WTC11 (cell line): ENCODE measurements at places on chromosomes 5 and 9.

DNA sequence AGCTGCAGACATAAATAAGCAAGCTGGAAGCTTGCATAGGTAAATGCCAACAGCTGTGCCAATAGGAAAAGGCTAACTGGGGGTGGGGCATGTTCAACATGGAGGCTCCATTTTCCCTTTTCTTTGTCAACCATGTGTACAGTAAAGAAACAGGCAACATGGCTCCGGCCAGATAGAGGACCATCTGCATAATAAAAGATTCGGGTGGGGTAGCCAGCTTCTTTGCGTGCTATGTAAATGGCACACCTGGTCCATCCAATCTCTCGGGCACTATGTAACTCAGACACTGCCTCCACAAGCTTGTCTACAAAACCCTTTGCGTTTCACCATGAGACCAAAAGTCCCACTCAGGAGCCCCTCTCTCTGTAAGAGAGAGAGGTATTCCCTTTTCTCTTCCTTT lies 41.7 kb upstream of the DENND4C start:
- H3K27ac ChIP-seq = no peak overlapping the region
- H3K36me3 ChIP-seq = no peaks in the 10 kb centered on the region
- no peak for DNase-seq
- peaks cover 21% of the 10 kb centered on the region for H3K4me1 ChIP-seq
- H3K27me3 ChIP-seq = no peaks in the 10 kb centered on the region
- H3K4me3 ChIP-seq = no peak overlapping the region

- H3K4me1 ChIP-seq = 0 out of 2 replicates have a peak, but pooled peaks cover 4% of the 10 kb centered on the region
- H3K27ac ChIP-seq = no peak overlapping the region
- peaks cover 4% of the 10 kb centered on the region; the same call in 1 of the 2 replicates for H3K36me3 ChIP-seq
- no peak for DNase-seq
These were observed 105.3 kb downstream of the PAX5 start for GRCh38 chr9:36928670-36929349.

DNA sequence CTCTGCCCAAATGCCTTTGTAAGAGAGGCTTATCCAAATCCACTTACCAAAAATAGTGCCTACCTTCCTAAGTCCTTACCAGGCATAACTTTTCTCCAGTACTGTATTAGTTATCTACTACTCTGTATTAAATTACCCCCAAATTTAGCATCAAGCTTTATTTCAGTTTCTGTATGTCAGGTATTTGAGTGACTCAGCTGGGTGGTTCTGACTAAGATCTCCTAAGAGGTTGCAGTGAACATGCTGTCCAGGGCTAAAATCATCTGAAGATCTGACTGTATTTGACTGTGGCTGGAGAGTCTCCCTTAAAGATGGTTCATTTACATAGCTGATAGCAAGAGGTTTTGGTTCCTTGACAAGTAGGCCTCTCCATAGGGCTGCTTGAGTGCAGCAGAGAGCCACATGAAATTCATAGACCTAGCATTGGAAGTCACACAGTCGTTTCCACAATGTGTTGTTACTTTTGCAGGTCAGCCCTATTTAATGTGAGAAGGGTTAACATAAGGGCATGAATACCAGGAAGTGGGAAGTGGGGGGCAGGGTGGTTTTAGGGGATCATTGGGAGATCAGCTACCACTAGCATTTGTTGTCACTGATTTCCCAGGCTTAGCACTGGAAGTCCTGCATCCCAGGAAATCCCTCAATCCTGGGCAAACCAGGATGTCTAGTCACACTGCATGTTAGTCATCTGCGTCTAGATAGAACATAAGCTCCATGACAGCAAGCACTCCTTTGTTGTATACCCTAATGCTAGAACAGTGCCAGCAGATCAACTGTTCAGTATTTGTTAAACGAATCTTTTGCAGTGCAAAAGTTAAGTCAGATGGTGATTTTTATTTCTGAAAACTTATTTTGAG lies 2.0 kb upstream of the ZNF622 start:
- H3K27ac ChIP-seq = no peak overlapping the region; the same call in 1 of the 2 replicates
- H3K27me3 ChIP-seq = no peaks in the 10 kb centered on the region
- peaks cover 13% of the 10 kb centered on the region for H3K36me3 ChIP-seq
- peaks cover 29% of the 10 kb centered on the region for H3K4me1 ChIP-seq
- peak overlapping the region; percentile 97 for H3K4me3 ChIP-seq

- no peak for DNase-seq
- no peak overlapping the region for H3K4me3 ChIP-seq
- no peaks in the 10 kb centered on the region for H3K27me3 ChIP-seq
These were observed 56.8 kb downstream of the DTWD2 start for GRCh38 chr5:118931564-118931963.

DNA sequence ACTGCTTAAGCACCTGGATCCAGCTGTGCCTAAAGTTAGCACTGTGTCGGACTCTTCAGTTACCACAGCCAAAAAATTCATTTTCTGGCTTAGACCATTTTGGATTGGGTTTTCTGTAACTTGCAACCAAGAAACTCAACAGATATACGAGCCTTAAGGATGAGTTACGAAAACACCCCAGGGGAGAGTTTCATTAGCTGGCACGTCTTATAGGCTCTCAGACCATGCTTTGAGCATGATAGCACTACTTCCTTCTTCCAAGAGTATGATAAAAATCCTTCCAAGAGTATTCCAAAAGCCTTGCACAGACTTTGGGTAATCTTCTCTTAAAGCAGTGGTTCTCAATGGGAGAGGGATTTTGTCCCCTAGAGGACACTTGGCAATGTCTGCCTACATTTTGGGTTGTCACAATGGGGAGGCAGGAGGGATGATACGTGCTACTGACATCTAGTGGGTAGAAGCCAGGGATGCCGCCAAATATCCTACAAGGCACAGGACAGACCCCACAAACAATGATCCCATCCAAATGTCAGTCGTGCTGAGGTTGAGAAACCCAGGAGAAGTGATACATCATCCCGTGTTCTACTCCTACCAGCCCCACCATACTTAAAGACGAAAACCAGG lies 64.8 kb downstream of the SMIM23 start:
- no peaks in the 10 kb centered on the region for H3K27me3 ChIP-seq
- no peak overlapping the region for H3K4me3 ChIP-seq
- H3K4me1 ChIP-seq = peaks cover 11% of the 10 kb centered on the region
- H3K36me3 ChIP-seq = no peaks in the 10 kb centered on the region; the same call in 1 of the 2 replicates

DNA sequence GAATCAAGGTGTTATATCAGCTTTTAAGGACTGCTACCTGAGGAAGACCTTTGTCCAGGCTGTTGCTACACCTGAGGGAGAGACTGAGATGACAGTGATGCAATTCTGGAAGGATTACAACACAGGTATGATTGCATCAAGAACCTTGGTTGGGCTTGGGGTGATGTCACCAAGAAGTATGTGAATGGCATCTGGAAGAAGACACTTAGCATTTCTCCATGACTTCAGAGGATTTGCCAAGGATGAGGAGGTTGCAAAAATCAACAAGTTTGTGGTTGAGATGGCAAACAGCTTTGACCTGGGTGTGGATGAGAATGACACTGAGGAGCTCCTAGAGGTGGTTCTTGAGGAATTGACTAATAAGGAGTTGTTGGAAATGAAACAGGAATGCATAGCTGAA lies 67.9 kb upstream of the PANK3 start:
- H3K4me1 ChIP-seq = no peaks in the 10 kb centered on the region
- peaks cover 2% of the 10 kb centered on the region; the same call in 1 of the 2 replicates for H3K27me3 ChIP-seq
- no peak overlapping the region for H3K27ac ChIP-seq
- no peak overlapping the region for H3K4me3 ChIP-seq

DNA sequence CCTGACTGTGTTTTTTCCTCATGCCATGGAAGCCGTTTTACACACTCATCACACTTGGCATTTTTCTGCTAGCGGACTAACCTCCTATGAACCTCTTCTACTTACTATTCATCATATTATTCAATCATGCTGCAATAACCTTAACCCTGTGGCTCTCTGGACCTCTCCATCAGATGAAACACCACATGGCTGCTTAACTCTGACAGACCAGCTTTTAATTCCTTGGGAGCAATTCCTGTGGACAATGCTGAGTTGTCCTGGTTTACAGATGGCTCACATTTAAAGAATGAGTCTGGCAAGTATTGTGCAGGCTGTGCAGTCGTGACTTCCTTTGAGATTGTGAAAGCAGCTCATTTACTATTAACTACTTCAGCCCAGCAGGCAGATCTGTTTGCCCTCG lies 9.0 kb downstream of the OR1J1 start:
- no peak for DNase-seq
- H3K36me3 ChIP-seq = peaks cover 11% of the 10 kb centered on the region
- no peak overlapping the region for H3K27ac ChIP-seq
- no peak overlapping the region for H3K4me3 ChIP-seq
- H3K27me3 ChIP-seq = peaks cover 48% of the 10 kb centered on the region

GRCh38 chr9:80787636-80788035 lies 901.7 kb downstream of the TLE1 start:
- no peak for DNase-seq
- peaks cover 9% of the 10 kb centered on the region for H3K4me1 ChIP-seq
- H3K27ac ChIP-seq = no peak overlapping the region
- no peaks in the 10 kb centered on the region; the same call in 1 of the 2 replicates for H3K36me3 ChIP-seq
- H3K27me3 ChIP-seq = no peaks in the 10 kb centered on the region

- H3K4me1 ChIP-seq = peaks cover 2% of the 10 kb centered on the region
- H3K27me3 ChIP-seq = no peaks in the 10 kb centered on the region
- DNase-seq = no peak
- no peaks in the 10 kb centered on the region for H3K36me3 ChIP-seq
These were observed 6.2 kb upstream of the CEP120 start for GRCh38 chr5:123429221-123429954.

DNA sequence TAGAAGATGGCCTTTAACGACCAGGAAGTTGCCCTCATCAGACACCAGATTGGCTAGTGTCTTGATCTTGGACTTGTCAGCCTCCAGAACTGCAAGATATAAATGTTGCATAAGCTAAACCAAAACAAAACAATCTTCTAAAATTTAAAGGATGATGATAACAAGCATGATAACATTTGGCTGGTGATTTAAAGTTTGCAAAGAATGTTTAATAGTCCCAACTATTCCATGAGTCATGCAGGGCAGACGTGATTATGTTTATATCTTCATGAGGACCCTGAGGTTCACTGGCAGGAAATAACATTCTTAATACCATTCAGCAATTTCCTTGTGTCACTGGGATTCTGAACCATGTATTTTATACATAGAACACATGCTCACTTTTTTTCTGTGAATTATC lies 319.8 kb downstream of the HCN1 start:
- DNase-seq = no peak
- H3K27me3 ChIP-seq = no peaks in the 10 kb centered on the region
- no peak overlapping the region for H3K4me3 ChIP-seq
- no peaks in the 10 kb centered on the region for H3K4me1 ChIP-seq

- no peak for DNase-seq
- no peak overlapping the region for H3K27ac ChIP-seq
These were observed 28.2 kb downstream of the C9orf152 start for GRCh38 chr9:110179734-110180133.

DNA sequence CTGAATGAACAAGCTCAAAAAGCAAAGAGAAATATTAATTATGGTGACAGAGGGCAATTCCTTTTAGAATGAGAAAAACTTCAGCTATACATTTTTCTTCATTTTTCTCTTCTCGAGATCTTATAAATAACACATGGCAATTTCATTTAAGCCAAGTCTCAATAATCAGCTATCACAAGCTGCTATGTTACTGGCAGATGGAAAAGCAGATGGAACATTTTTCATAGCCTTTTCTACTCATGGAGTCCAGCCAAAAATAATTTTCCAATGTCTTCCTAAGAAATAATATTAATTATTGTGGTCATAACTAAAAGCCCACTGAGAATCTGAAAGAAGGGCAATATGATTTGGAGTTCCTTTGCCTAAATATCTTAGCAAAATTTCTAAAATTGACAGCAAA lies 35.6 kb downstream of the SKIC3 start:
- H3K4me3 ChIP-seq = no peak overlapping the region
- no peaks in the 10 kb centered on the region for H3K27me3 ChIP-seq
- no peak for DNase-seq

DNA sequence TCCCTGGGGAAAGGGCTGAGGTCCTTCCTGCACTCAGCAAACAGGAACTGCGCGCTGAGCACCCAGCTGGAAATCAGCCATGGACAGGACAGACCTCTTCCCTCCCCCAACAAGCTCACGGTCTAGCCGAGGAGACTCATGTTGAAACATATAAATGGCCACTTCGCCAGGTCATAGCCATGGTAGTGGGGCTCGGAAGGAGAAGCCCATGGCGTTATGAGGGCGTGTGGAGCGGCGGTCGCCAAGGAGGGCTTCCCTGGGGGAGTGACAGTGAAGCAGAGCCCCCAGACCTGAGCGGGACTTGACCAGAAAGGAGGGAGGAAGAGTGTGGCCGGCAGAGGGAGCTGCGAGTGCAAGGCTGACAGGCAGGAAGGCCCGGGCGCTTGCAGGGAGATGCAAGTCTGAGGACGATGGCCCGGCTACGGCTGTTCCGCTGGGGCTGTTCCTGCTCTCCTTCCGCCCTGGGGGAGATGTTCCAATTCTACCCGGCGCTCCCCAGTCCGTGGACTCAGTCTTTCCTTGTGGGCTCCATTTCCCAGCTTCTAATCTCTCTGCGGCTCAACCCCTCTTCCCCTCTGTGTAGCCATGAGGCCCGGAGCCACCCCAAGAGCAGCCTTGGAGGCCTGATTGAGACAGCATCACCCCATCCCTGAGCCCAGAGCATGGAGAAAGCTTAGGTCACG lies 43.9 kb upstream of the PRRC2B start:
- peak overlapping the region; percentile 62 for H3K4me3 ChIP-seq
- H3K4me1 ChIP-seq = peaks cover 7% of the 10 kb centered on the region
- DNase-seq = peak; percentile 96
- H3K36me3 ChIP-seq = peaks cover 8% of the 10 kb centered on the region
- peaks cover 4% of the 10 kb centered on the region for H3K27me3 ChIP-seq

DNA sequence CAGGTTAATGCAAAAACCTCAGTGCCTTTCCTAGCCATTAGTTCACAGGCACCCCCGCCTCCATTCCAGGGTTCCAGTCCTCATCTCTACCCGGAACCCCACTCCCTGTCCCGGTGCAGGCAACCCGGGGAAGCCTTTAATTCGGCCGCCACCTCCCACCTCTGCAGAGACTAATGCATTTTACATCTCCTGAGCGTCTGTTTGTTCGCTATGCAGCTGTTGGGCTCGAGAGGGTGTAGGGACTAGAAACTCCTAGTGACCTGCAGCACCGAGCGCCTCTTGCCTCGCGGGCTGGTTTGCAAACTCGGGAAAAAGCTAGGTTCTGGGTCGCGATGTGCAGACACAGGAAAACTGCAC lies 3.6 kb downstream of the GDNF start:
- no peak overlapping the region for H3K27ac ChIP-seq
- peak overlapping the region; percentile 82 for H3K4me3 ChIP-seq
- no peak for DNase-seq
- peaks cover 69% of the 10 kb centered on the region for H3K4me1 ChIP-seq

GRCh38 chr5:126884269-126884819 lies 107.4 kb downstream of the LMNB1 start:
- H3K27me3 ChIP-seq = no peaks in the 10 kb centered on the region
- H3K4me3 ChIP-seq = no peak overlapping the region
- DNase-seq = no peak
- no peaks in the 10 kb centered on the region for H3K36me3 ChIP-seq

GRCh38 chr9:83274787-83275186 lies 211.8 kb upstream of the RASEF start:
- H3K4me1 ChIP-seq = no peaks in the 10 kb centered on the region
- peaks cover 10% of the 10 kb centered on the region for H3K36me3 ChIP-seq
- no peaks in the 10 kb centered on the region for H3K27me3 ChIP-seq

- no peaks in the 10 kb centered on the region for H3K36me3 ChIP-seq
- H3K27me3 ChIP-seq = no peaks in the 10 kb centered on the region
- H3K27ac ChIP-seq = no peak overlapping the region
These were observed 60.2 kb upstream of the SLC25A51 start for GRCh38 chr9:37963936-37964739.
